ENCODE measurements at places on chromosomes 3 and 15.

- DNase-seq: no peak
Measured at GRCh38 chr3:101453961-101454360, 59.1 kb downstream of the SENP7 start.

- no peak for DNase-seq
Measured at GRCh38 chr15:68252925-68253534, 23.5 kb upstream of the CLN6 start.

- DNase-seq: no peak
Measured at GRCh38 chr3:141539431-141540187, 52.8 kb downstream of the RASA2 start.

DNA sequence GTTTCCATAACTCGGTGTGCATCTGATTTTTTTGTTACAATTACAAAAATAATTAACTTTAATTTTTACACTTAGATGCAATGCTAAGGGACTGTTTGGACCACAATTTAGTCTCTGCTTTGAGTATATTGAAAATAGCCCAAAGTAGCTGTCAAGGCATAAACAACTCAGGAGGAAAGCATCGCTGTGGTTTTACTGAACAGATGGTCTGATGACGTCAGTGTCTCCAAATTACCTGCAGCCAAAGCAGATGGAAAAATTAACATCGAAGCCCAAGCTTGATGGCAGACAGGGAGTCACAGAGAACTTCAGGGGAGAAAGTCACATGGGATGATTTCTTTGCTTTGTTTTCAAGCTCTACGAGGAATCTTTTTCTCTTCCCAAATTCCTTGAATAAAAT lies 83.1 kb upstream of the PLCL2 start:
- DNase-seq: no peak

Data from heart right ventricle (tissue), 16 donors.